ENCODE measurements at places on chromosomes 13 and 19. TPM values are rescaled to one million over a fixed set of nuclear protein-coding genes. Genes with fewer than 3 reads are reported as not detected.
A peak's percentile ranks its signal among the peaks of the same experiment; 100 is the strongest.

Gene LGALS7B
- 1,749 TPM for total RNA-seq

Gene HRC
- 0.62 TPM for total RNA-seq

Gene FUZ
- 13.7 TPM for total RNA-seq

- no peak overlapping the region for H3K4me3 ChIP-seq
- no peak for DNase-seq
- H3K27ac ChIP-seq: no peak overlapping the region
- H3K4me1 ChIP-seq: no peaks in the 10 kb centered on the region
- H3K27me3 ChIP-seq: no peaks in the 10 kb centered on the region
Measured at GRCh38 chr13:113098162-113098732, 7.3 kb upstream of the F7 start.

DNA sequence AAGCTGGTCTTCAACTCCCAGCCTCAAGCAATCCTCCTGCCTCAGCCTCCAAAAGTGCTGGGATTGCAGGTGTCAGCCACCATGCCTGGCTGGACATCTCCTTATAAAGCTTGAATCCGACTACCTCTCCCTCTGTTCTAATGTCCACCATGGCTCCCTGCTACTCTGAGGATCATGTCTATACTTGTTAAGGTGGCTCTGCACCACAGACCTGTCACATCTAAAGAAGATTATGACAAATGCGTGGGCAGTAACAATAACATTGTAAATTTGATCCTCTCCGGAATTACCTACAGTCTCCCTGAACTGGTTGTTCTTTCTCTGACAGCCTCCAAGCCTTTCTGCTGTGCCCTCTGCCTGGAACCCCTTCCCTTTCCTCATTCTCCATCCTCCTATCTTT is 1.8 kb downstream of the NXNL1 start:
- no peak overlapping the region for H3K4me3 ChIP-seq
- no peak for DNase-seq
- peaks cover 23% of the 10 kb centered on the region for H3K4me1 ChIP-seq
- H3K27ac ChIP-seq: no peak overlapping the region

DNA sequence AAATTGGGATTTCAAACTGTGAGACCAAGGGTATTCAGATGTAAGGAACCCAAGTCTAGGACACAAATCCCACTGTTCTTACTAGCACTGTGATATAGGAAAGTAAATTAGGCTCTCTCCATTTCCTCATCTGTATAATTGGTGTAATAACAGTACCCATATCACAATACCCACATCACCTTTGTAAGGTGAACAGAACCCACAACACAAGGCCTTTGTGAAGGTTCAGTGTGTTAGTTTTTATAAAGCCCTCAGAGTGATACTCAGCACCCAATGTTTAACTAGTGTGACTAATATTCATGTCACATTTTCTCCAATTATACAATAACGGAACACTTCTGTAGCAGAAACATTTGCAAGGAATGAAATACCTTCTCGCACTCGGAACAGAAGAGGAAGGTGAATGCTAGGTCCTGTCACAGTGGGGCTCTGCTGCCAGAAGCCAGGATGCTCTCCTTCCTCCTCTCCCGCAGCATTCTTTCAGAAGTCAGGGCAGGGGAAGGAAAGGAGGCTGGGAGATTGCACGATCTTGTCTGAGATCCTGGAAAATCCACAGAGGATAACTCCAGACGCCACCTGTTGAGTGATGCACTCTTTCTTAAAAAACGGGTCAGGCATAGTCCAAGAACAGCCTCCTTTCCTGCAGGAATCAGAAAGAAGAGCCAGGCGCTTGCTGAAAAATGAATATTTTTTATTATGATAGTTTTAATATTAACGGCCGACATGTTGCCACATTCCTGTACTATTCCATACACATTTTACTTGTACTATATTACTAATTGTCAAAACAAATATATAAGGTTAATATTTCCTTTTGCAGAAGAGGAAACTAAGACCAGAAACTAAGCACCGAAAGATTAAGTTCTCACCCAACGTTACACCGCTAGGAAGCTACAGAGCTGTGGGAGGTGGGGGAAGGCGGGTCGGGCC is 762 bp downstream of the ZNF45 start:
- H3K27ac ChIP-seq: peak overlapping the region; percentile 80
- no peaks in the 10 kb centered on the region for H3K36me3 ChIP-seq
- H3K4me3 ChIP-seq: peak overlapping the region; percentile 78
- no peaks in the 10 kb centered on the region for H3K27me3 ChIP-seq
- no peak for DNase-seq
- peaks cover 8% of the 10 kb centered on the region for H3K4me1 ChIP-seq

- peaks cover 76% of the 10 kb centered on the region for H3K36me3 ChIP-seq
- no peak for DNase-seq
- H3K4me3 ChIP-seq: no peak overlapping the region
- no peaks in the 10 kb centered on the region for H3K27me3 ChIP-seq
- H3K4me1 ChIP-seq: peaks cover 59% of the 10 kb centered on the region
Measured at GRCh38 chr19:38711726-38712153, 32.5 kb downstream of the CAPN12 start.

DNA sequence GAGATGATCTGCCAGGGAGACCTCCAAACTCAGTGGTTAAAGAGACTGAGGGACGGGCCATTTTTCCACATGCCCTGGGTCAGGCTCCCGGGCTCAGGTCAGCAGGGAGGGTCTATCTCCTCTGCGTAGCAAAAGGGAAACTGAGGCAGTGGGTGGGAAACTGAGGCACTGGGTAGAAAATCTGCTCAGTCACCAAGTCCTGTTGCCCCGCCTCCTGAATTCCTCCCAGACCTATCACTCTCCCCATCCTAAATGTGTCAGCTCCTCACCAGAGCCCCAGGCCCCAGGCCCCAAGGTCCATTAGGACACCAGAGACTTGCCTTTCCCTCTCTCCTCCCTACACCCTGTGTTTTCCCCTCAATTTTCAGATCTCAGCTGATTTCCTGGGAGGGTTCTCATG is 2.4 kb downstream of the CD320 start:
- H3K36me3 ChIP-seq: peaks cover 5% of the 10 kb centered on the region
- H3K4me3 ChIP-seq: no peak overlapping the region
- no peak for DNase-seq
- H3K27ac ChIP-seq: peak overlapping the region; percentile 16

DNA sequence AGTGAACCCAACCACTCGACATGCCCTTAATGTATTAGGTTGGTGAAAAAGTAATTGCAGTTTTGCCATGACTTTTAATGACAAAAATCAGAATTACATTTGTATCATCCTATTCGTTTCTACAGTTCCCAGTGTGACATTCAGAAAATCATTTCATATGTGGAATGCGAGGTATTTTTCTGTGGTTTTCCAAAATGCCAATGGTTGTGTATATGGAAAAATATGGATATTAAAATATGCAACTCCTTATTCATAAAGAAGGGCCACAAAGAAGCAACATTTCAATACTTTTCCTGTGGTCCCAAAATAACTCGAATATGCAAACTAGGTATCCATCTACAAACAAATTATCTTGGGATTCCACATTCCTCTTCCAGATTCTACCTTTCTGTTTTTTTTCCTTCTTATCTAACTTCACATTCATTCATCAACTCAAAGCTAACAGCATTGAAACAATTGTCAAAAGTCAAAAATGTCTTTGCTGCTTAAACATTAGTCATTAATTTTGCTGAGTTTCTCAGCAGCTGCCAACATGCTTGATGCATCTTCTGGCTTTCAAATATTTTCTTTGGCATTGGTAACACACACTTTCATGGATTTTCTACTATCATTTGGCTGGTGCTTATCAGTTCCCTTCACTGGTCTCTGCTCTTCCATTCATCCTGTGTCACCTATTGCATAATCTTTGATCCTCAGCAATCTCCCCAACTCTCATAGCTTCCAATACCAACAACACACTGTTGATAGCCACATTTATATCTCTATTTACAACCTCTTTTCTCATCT is 1445.4 kb downstream of the EFNB2 start:
- no peak for DNase-seq
- H3K27me3 ChIP-seq: no peaks in the 10 kb centered on the region
- no peak overlapping the region for H3K27ac ChIP-seq

- DNase-seq: no peak
- H3K27ac ChIP-seq: no peak overlapping the region
- H3K4me3 ChIP-seq: no peak overlapping the region
- H3K27me3 ChIP-seq: no peaks in the 10 kb centered on the region
- no peaks in the 10 kb centered on the region for H3K36me3 ChIP-seq
Measured at GRCh38 chr13:59230484-59231264, 933.1 kb downstream of the DIAPH3 start.

DNA sequence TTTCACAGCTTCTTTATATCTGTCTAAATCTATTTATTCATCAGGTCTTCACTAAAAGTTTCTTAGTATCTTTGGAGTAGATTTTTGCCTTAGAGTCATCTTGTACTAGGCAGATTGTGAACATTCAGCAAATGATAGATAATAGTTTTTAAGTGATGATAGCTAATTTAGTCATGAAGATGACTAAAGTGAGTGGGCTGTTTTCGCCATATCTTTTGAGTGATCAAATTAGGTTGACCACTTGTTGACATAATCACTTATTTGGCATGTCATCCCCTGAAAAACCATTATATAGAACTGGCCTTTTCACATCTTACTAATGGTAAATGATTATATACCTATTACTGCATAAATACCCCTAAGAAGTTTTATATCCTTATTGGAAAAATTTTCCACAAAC is 999.2 kb downstream of the PCDH17 start:
- no peaks in the 10 kb centered on the region for H3K27me3 ChIP-seq
- no peak overlapping the region for H3K27ac ChIP-seq
- no peaks in the 10 kb centered on the region for H3K36me3 ChIP-seq
- H3K4me1 ChIP-seq: no peaks in the 10 kb centered on the region
- no peak overlapping the region for H3K4me3 ChIP-seq

DNA sequence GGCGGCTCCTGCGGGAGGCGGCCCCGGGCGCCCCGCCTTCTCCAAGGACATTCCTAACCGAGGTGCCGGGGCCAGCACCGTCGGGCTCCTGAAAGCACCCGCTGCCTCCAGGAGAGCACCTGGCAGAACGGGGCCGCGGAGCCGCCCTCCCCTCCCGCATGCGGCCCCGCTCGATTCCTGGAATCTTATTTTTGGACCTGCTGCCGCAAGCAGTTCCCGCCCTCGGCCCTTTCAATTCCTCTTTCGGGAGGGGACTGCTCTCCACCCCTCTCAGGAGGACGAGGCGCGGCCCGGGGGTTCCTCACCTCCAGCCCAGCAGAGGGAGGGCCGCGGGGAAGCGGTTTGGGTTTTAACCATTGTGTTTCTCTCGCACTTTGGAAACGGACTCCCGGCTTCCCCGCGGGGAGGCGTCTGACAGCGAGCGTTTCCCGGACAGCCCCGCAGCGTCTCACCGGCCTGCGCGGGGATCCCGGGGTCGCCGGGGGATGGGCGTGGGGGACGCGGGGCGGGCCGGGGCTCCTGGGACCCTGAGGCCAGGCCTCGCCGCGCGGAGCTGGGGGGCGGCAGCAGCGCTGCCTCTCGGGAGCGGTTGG is 849 bp downstream of the GAS6 start:
- H3K27me3 ChIP-seq: no peaks in the 10 kb centered on the region
- peaks cover 41% of the 10 kb centered on the region for H3K4me1 ChIP-seq
- H3K36me3 ChIP-seq: no peaks in the 10 kb centered on the region
- H3K4me3 ChIP-seq: peak overlapping the region; percentile 63

DNA sequence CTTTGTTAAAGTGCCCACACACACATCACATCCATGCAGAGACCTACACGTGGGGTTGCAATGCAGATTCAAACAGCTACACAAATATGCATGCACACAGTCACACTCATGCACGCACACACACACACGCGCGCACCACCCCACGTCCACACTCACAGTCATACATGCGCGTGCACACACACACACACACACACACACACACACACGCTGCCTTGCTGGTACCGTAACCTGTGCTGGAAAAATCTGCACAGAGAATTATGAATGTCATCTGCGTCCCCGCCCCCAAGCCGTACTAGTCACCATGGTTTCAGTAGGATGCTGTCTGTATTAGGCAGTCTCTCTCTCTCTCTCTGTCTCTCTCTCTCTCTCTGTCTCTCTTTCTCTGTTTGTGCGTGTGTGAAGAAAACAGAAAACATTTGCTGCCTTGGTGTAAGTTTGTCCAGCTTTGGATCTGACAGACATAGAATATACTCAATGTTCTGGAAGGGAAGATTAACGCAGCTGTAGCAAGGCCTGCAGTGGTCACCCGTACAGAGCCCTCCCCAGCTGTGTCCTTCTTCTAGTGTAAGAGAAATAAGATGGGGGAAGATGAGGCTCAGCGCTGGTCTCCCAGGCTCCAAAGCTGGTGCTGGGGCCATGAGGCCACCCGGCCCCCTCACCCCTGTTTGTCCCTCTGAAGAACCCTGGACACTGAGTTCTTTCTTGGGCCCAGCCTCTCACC is 26.4 kb upstream of the DPP9 start:
- no peaks in the 10 kb centered on the region for H3K27me3 ChIP-seq
- H3K36me3 ChIP-seq: no peaks in the 10 kb centered on the region
- no peaks in the 10 kb centered on the region for H3K4me1 ChIP-seq
- no peak overlapping the region for H3K4me3 ChIP-seq

GRCh38 chr19:18205200-18205892 is 1.5 kb upstream of the RAB3A start:
- H3K27ac ChIP-seq: peak overlapping the region; percentile 97
- H3K36me3 ChIP-seq: no peaks in the 10 kb centered on the region
- no peak for DNase-seq
- peaks cover 19% of the 10 kb centered on the region for H3K4me1 ChIP-seq
- H3K27me3 ChIP-seq: no peaks in the 10 kb centered on the region

DNA sequence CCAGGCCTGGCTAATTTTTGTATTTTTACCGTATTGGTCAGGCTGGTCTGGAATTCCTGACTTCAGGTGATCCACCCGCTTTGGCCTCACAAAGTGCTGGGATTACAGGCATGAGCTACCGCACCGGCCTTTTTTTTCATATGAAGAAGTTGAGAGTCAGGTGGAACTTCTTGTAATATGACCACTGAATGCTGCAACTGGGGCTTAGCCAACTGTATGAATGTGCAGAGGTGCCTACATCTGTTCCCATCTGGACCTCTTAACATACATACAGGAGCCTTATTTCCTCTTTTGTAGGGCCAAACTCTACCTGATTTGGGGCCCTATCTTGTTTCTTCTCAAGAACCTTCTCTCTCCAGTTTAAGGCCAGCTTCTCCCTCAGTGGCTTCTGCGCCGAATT is 11.9 kb upstream of the GGACT start:
- H3K4me3 ChIP-seq: no peak overlapping the region
- DNase-seq: no peak
- H3K36me3 ChIP-seq: no peaks in the 10 kb centered on the region
- no peaks in the 10 kb centered on the region for H3K4me1 ChIP-seq
- H3K27ac ChIP-seq: no peak overlapping the region
- no peaks in the 10 kb centered on the region for H3K27me3 ChIP-seq

DNA sequence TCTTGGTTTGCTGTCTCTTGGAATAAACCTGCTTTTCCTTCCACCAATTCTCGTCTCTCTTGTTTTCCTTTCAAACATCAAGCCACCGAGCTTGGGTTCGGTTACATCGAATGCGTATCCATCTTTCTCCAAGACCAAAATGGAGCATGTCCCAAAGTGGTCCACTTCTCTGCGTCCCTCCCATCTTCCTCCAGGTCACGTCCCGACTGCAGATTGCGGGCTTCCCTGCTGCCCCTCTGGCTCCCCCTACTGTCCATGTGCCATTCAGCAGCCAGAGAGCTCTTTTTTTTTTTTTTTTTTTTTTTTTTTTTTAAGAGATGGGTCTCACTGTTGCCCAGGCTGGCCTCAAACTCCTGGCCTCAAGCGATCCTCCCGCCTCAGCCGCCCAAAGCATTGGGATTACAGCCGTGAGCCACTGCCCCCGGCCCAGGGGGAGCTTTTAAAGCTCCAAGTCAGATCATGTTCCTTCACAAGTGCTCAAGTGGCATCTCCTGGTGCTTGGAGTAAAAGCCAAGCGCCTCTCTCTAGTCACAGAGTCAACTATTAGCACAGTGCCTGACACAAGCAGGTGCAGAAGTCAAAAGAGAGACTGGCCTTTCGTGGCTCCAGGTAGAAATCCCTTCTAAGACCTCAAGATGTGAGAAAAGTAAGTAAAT is 10.0 kb downstream of the COL5A3 start:
- H3K4me3 ChIP-seq: no peak overlapping the region
- peaks cover 20% of the 10 kb centered on the region for H3K4me1 ChIP-seq
- H3K27me3 ChIP-seq: peaks cover 11% of the 10 kb centered on the region
- H3K27ac ChIP-seq: peak overlapping the region; percentile 33
